ENCODE measurements at places on chromosomes 13 and 19. TPM values are rescaled to one million over a fixed set of nuclear protein-coding genes. Genes with fewer than 3 reads are reported as not detected.
A peak's percentile ranks its signal among the peaks of the same experiment; 100 is the strongest.

Gene ETV2
- total RNA-seq: 0.59 TPM

- no peaks in the 10 kb centered on the region for H3K36me3 ChIP-seq
- DNase-seq: no peak
- no peaks in the 10 kb centered on the region for H3K27me3 ChIP-seq
- H3K27ac ChIP-seq: no peak overlapping the region
- H3K4me1 ChIP-seq: peaks cover 7% of the 10 kb centered on the region
- no peak overlapping the region for H3K4me3 ChIP-seq
Measured at GRCh38 chr19:2398735-2399305, 28.6 kb downstream of the TIMM13 start.

DNA sequence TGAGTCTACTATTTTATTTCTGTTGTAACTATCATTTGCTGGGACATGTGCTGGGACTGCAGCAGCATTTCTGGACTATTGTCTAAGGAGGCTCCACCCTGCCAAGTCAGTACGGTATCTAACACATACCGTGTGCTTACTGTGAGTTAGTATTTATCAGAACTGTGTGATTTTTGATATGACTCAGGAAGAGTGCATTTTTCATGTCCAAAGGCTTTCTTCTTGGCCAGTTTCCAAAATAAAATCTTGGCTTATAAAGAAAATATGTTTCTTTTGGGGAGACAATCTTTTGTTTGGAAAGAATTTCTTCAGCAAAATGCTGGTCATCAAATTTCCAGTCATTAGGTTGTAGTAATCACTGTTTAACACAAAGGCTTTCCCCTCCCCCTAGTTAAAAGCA is 11.6 kb downstream of the PARP4 start:
- H3K4me3 ChIP-seq: no peak overlapping the region
- H3K36me3 ChIP-seq: peaks cover 84% of the 10 kb centered on the region
- DNase-seq: no peak
- H3K4me1 ChIP-seq: peaks cover 4% of the 10 kb centered on the region

DNA sequence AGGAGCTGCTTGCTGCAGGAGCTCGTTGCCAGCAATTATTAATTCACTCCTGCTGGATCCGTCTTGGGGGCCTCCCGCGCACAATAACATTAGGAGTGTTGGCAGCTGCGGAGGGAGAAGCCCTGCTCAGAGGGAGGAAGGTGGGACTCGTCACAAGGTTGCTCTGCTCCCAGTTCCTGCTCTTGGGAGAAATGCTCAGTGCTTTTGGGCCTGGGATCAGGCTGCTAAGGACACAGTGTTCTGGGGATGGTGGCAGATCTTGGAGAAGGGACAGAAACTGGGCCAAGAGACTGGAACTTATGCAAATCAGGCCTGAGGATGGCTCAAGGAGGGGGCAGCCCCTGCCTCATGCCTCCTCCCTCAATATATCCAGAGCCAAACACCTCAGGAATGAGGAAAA is 78.9 kb upstream of the OLFM4 start:
- H3K27ac ChIP-seq: no peak overlapping the region
- H3K36me3 ChIP-seq: no peaks in the 10 kb centered on the region
- H3K4me3 ChIP-seq: no peak overlapping the region
- no peaks in the 10 kb centered on the region for H3K4me1 ChIP-seq
- no peak for DNase-seq
- no peaks in the 10 kb centered on the region for H3K27me3 ChIP-seq

DNA sequence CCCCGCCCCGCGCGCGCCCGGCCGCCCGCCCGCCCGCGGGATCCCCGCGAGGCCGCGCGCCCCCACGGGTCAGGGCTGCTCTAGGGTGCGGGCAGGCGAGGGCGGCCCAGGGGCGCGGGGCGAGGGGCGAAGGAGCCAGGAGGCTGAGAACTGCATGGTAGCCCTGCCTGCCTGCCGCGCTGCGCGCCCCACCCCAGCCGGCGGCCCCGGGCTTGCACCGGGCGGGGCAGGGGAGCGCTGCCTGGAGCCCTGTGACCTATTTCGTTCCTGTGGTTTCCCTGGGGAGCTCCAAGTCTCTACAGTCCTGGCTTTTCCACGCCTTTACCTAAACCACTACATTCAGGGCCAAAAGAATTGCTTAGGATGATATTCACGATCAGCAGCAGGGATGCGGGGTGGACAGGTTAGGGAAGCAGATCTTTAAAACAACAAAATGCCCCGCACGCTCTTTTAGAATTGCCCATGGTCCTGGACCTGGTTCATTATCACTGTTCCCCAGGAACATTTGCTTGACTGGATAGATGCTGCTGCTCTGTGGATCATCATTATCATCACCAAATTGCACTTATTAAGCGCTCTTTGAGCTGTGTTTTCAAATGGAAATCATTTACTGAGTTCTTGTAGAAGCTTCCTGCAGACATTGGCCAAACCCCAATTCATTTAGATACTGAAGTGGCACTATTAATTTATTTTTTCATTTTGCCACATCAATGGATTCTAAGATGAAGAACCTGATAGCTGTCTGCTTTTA is 421 bp upstream of the GPR12 start:
- H3K4me1 ChIP-seq: peaks cover 7% of the 10 kb centered on the region
- H3K27ac ChIP-seq: no peak overlapping the region
- H3K36me3 ChIP-seq: no peaks in the 10 kb centered on the region
- no peak for DNase-seq

GRCh38 chr13:65789815-65790214 is 1440.3 kb downstream of the PCDH9 start:
- H3K27me3 ChIP-seq: no peaks in the 10 kb centered on the region
- H3K4me3 ChIP-seq: no peak overlapping the region
- H3K36me3 ChIP-seq: no peaks in the 10 kb centered on the region
- no peak for DNase-seq
- H3K27ac ChIP-seq: no peak overlapping the region
- no peaks in the 10 kb centered on the region for H3K4me1 ChIP-seq

GRCh38 chr13:35309706-35310105 is 166.8 kb downstream of the MAB21L1 start:
- no peaks in the 10 kb centered on the region for H3K36me3 ChIP-seq
- H3K4me3 ChIP-seq: no peak overlapping the region
- no peak overlapping the region for H3K27ac ChIP-seq
- H3K27me3 ChIP-seq: no peaks in the 10 kb centered on the region
- DNase-seq: no peak

DNA sequence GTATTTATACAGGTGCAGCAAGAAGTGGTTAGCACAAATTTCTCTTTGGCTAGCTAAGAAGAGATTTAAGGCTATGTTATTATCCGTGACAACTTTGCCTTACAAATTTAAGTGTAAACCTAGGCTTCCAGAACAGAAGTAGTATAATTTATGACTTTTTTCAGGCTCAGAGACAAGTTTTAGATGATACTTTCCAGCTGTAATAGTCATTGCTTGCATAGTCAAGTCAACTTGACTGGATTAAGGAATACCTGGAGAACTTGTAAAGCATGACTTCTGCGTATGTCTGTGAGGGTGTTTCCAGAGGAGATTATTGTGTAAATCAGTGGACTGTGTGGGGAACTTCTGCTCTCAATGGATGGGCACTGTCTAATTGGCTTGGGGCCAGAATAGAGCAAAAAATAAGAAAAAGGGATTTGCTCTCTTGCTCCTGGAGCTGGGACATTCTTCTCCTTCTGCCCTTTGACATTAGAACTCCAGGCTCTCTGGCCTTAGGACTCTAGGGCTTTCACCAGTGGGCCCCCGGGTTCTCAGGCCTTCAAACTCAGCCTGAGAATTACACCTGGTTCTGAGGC is 33.0 kb downstream of the CYSLTR2 start:
- no peaks in the 10 kb centered on the region for H3K27me3 ChIP-seq
- H3K4me3 ChIP-seq: no peak overlapping the region
- no peak for DNase-seq
- no peaks in the 10 kb centered on the region for H3K4me1 ChIP-seq

Gene TEX29
- 0.52 TPM for total RNA-seq

Gene SGCG
- total RNA-seq: not detected

DNA sequence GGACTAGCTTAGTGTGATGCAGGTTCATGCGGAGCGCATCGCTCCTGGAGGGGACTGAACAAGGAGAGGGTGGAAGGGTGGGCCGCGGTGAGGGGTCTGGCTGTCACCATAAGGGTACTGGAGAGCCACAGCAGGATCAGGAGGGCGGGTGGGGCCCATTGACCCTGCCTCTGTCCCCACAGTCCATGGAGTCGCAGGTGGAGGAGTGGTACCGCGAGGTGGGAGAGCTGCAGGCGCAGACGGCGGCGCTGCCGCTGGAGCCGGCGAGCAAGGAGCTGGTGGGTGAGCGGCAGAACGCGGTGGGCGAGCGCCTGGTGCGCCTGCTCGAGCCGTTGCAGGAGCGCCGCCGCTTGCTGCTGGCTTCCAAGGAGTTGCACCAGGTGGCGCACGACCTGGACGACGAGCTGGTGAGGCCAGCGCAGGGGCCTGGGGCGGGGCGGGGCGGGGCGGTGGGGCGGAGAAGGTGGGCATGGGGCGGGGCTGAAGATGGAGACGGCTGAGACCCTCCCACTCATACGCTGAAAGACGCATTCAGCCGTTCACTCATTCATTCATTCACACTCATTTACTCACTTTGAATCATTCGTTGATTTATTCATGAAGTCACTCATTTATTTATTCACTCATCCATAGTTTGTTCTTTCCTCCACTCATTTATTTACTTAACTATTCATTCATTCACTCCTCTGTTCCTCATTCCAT is 27.5 kb upstream of the SHKBP1 start:
- DNase-seq: peak; percentile 85
- H3K4me3 ChIP-seq: no peak overlapping the region
- no peaks in the 10 kb centered on the region for H3K36me3 ChIP-seq
- H3K4me1 ChIP-seq: peaks cover 7% of the 10 kb centered on the region
- peaks cover 45% of the 10 kb centered on the region for H3K27me3 ChIP-seq
- H3K27ac ChIP-seq: no peak overlapping the region

Gene LACC1
- total RNA-seq: 0.93 TPM

DNA sequence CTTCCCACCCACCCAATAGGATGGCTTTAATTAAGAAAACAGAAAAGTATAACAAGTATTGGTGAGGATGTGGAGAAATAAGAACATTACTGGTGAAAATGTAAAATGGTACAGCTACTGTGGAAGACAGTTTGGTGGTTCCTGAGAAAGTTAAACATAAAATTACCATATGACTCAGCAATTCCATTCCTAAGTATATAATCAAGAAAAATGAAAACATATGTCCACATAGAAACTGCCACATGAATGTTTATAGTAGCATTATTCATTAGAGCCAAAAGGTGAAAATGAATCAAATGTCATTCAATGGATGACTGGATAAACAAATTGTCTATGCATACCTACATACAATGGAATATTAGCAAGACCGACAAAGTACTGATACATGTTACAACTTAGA is 16.9 kb downstream of the DZIP1 start:
- H3K4me3 ChIP-seq: no peak overlapping the region
- no peaks in the 10 kb centered on the region for H3K36me3 ChIP-seq
- H3K27me3 ChIP-seq: peaks cover 4% of the 10 kb centered on the region
- H3K4me1 ChIP-seq: no peaks in the 10 kb centered on the region
- no peak for DNase-seq

DNA sequence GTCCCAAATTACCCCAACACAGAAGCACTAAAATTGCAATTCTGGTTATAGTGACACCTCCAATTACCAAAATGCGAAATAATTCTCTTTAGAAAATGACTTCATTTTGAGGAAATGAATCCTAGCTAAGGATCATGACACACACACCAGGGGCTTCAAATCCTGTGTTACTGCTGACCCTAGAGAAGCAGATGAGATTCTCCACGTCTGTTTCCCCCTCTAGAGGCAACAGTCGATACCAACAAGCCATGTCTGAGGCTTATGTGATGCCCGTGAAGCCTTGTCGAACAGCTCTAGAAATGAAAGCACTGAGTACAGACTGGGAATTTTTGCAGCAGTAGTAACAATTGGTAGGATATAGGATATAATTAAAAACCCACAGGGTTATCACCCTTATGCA is 153.6 kb upstream of the TMTC4 start:
- no peak overlapping the region for H3K4me3 ChIP-seq
- H3K27ac ChIP-seq: no peak overlapping the region
- DNase-seq: no peak
- no peaks in the 10 kb centered on the region for H3K4me1 ChIP-seq

DNA sequence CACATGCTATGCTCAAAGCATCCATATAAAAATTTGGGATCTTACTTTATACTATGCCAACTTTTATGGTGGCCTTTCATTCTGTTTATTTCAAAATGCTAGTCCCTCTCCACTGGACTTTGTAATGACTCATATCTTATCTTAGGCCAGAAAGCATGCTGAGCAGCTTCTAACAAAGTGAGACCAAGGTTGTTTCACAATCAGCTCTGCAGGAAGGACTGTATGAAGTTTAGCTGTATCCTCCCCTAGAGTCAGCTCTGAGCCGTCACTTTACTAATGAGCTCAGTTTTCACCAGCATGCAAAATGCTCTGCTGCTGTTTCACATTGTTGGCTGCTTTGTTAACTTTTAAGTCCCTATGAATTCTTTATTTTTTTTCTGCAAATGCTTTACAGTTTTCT is 1608.8 kb downstream of the OLFM4 start:
- H3K27ac ChIP-seq: no peak overlapping the region
- H3K4me3 ChIP-seq: no peak overlapping the region
- H3K27me3 ChIP-seq: no peaks in the 10 kb centered on the region
- no peaks in the 10 kb centered on the region for H3K36me3 ChIP-seq
- no peaks in the 10 kb centered on the region for H3K4me1 ChIP-seq

DNA sequence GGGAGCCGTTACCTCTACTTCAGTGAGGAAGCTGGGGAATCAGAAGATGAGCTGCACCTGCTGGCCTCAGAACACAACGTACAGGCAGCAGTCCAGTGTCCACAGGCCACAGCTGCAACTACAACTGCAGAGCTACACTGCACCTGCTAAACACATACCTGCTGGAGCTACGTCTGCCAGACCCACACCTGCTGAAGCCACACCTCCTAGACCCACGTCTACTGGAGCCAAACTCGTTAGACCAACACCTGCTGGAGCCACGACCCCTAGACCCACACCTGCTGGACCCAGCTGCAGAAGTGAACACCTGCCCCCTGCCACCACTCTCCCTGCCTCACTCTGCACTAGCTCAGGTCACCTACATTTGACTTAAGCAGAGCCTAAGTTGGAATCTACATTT is 169.9 kb downstream of the USP12 start:
- H3K4me1 ChIP-seq: peaks cover 3% of the 10 kb centered on the region
- no peak overlapping the region for H3K27ac ChIP-seq
- DNase-seq: no peak

Gene ZNF112
- total RNA-seq: not detected

- no peaks in the 10 kb centered on the region for H3K27me3 ChIP-seq
- no peak overlapping the region for H3K4me3 ChIP-seq
Measured at GRCh38 chr19:57466489-57466888, 9.5 kb upstream of the VN1R1 start.

GRCh38 chr19:2097203-2097885 is 629 bp downstream of the IZUMO4 start:
- peaks cover 49% of the 10 kb centered on the region for H3K4me1 ChIP-seq
- peak; percentile 46 for DNase-seq

GRCh38 chr19:40552848-40553247 is 23.8 kb upstream of the SHKBP1 start:
- H3K27ac ChIP-seq: no peak overlapping the region
- H3K36me3 ChIP-seq: no peaks in the 10 kb centered on the region
- H3K27me3 ChIP-seq: peaks cover 55% of the 10 kb centered on the region
- DNase-seq: no peak

Gene CYP4F22
- total RNA-seq: 0.28 TPM

Gene CEACAM7
- not detected for total RNA-seq
